GM23248 (cell line): ENCODE measurements at places on chromosomes 4 and X.

DNA sequence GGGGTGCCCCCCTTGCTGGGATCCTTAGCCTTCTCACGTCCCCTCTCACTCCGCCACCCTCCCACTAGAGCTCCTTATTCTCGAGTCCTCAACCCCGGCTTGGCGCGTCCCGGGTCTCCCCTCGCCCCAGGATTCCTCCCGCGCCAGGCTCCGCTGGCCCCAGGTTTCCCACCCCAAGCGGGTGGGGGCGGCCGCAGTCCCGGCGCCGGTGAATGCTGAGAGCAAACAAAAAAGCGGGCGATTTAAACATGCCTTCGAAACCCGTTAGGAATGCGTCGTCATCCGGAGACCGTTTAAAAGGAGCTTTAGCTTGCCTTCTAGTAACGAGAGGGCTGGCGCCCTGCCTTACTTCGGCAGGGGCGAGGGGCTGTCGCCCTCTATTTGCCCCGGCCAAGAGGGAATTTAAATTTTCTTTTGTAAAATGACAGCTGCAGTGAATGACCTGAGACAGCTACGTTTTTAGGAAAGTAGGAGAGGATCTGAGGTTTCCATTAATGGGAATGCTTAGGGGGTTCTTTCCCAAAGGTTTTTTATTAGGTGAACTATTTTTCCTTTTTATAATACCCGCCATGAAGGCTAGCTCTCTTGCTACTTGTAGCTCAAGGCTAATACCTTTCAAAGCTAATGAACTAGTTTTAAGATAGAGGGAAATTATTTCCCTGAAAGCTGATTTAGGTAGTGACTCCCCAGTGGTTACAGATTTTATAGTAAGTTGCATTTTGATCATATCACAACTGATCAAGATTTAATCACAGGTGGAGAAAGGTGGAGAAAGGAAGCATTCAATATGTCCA lies 3.1 kb downstream of the JADE1 start:
- DNase-seq, result peak; percentile 92

GRCh38 chr4:105191621-105192210 lies 45.0 kb downstream of the TET2 start:
- peak; percentile 51 for DNase-seq

GRCh38 chrX:9171841-9172463 lies 138.0 kb upstream of the FAM9B start:
- peak; percentile 77 for DNase-seq

- peak; percentile 6 for DNase-seq
These were observed 48.8 kb downstream of the RPS6KA3 start for GRCh38 chrX:20217906-20218305.

DNA sequence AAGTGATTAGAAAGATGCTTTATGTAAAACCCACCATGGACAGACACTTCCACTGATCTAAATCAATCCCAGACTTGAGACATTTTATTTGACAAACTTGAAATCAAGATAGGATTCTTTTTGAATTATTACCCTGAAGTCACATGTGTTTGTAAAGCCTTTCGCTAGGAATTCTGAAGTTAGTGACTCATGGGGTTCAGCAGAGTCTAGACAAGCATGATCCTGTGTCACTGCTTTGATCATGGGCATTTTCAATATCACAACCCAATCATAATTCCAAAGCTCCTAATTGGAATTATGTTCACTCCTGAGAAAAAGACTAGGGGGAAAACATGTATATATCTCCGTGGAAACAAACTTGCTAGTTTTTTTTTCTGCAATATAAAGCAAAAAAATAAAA lies 67.5 kb upstream of the BMP3 start:
- peak; percentile 57 for DNase-seq

DNA sequence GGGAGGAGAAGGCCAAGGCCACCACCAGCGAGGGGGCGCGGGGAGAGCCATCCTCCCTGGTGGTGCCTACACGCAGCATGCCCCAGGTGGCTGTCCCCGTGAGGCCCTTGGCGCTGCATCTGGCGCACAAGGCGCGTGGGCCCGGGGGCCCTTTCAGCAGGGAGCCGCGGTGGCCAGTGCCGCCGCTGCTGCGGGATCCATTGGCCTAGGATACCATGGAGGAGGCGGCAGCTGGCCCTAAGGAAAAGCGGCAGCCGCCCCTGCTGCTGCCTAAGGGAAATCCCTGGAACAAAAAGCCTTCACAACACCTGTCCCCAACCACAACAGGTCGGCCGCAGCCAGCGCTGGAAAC lies 1059.6 kb downstream of the TECRL start:
- DNase-seq, result no peak

DNA sequence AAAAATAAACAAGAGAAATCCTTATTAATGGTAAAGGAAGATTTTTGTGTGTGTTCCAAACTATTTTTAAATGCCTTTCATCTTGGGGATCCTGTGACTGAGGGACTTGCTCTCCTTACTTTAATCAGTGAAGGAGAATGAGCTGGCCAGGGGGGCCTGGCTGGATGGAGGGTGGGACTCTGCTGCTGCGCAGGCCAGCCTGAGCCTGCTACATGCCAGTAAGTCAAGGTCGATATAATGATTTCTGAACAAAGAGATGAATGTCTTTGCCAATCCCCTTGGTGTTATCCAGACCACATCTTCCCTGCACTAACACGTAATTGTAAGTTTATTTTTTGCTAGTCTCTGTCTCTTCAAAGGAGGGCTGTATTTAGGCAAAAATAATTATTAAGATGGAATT lies 1679.2 kb upstream of the TENM3 start:
- no peak for DNase-seq

DNA sequence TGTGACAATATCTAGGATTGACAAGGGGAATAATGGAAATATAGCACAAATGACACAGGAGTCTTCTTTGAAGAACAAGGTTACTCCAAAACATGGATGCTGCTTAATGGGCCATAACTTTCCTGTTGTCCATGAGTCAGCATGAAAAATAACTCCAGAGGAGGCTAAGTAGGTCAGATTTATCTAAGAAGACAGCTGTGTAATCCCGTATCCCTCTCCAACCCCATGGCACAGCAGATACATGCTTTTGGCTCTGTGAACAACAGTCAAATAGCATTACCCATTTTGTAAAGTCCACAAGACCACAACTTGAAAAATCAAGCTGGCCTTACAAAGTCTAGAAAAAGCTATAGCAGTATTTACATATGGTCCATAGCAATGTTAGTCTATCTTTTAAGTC lies 2.1 kb upstream of the TMEM131L start:
- no peak for DNase-seq

GRCh38 chr4:141036786-141037185 lies 96.5 kb downstream of the RNF150 start:
- no peak for DNase-seq

DNA sequence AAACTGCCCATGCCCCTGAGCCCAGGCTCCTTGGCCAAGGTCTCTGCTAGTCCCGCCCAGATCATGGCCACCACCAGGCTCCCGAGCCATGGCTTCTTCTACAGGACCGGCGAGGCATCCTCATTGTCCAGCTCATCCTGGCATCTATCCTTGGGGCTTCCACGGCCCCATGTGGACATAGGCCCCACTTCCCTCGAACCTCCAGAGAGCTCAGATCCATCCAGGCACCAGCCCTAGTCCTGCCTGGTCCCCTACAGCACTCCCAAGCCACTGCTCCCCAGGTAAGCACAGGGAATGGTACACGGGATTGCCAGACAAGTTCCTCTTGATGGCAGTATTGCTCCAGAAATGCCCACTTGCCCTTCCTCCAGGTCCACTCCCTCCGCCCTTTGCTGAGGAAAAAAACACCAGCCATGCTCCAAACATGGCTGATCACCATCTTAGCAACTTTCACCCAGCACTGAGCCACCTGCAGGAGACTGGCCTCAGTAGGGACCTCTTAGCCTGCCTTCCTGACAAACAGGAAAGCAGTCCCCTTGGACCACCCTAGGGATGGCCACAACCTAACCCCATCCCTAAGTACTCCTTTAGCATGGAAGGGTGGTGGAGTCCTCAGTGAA lies 272.1 kb upstream of the AGTR2 start:
- no peak for DNase-seq
